Heart left ventricle (tissue), 16 donors: ENCODE measurements at places on chromosomes 6 and 20. TPM values are rescaled to one million over a fixed set of nuclear protein-coding genes. Genes with fewer than 3 reads are reported as not detected.
A peak's percentile ranks its signal among the peaks of the same experiment; 100 is the strongest.

DNA sequence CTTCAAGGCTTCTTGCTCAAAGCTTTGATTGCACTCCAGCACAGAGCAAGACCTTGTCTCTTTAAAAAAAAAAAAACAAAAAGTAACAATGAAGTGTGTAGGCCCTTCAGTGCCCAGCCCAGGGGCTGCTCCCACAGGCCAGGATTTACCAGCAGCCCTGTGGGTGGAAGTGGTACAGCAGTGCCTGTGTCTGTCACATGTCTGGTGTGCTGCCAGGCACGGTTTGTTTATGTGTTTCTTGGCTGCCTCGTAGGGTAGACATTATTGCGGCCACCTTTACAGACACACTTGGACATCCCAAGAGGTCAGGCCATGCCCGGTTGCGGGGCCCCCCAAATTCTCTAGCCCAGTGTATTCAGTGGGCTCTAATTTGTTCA is 12.7 kb downstream of the DYNLRB1 start:
- DNase-seq: no peak

DNA sequence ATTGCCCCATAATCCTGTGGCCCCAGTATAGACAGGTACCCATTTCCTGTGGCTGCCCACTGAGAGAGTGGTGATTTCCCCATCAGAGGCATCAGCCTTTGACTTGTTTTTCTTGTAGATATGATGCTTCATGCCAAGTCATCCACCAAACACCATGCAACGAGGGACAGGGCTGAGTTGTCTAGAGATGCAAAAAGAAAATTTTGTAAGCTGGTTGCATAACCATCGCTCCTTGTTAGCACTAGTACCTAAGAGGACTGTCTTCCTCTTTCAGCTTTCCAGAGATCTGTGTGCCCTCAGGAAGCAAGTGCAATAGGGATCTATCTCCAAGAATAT is 166.8 kb downstream of the BCAS1 start:
- DNase-seq: no peak

- DNase-seq: no peak
These were observed 361.3 kb downstream of the CD109 start for GRCh38 chr6:74057326-74057725.

The NINL gene
- total RNA-seq: 2.2 TPM

The SLC2A10 gene
- 2.1 TPM for total RNA-seq

The RSPH4A gene
- total RNA-seq: 0.42 TPM

DNA sequence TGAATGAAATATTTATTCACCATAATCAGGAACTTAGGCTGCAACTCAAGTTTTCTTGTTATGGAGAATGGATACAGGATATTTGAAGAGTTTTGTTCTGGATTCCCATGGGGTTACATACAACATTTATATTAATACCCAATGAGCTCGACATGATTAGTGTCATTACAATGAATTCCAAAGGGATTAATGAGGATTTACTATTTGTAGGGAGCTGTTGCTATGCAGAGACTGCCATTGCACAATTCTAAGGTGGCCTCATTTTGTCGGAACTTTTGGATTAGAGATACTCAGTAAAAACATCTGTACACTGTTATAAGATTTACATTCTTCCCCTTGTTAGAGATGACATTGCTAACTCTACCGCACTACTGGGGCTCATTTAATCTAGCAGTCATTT is 586.8 kb upstream of the MAP3K7 start:
- no peak for DNase-seq

GRCh38 chr20:60200305-60200918 is 242.2 kb downstream of the CDH26 start:
- no peak for DNase-seq

The FNDC11 gene
- total RNA-seq: not detected

DNA sequence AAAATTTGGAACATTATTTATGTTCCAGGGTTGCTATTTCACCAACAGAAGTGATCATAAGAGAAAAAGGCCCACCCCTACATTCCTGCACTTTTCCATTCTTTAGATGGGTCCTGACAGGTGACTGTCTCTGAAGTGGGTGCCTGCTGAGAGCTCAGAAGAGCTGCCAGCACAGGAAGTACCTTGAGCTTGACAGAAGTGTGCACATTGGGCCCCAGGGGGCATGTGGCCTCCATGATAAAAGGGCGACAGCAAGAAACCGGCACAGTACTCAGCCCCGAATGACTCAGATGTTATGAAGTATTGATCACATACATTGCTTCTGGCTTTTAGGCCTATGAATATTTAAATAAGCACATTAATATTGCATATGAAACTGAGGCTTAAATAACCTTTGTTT is 150.4 kb downstream of the PCSK2 start:
- no peak for DNase-seq

GRCh38 chr6:107318100-107318736 is 141.1 kb downstream of the PDSS2 start:
- peak; percentile 49 for DNase-seq

DNA sequence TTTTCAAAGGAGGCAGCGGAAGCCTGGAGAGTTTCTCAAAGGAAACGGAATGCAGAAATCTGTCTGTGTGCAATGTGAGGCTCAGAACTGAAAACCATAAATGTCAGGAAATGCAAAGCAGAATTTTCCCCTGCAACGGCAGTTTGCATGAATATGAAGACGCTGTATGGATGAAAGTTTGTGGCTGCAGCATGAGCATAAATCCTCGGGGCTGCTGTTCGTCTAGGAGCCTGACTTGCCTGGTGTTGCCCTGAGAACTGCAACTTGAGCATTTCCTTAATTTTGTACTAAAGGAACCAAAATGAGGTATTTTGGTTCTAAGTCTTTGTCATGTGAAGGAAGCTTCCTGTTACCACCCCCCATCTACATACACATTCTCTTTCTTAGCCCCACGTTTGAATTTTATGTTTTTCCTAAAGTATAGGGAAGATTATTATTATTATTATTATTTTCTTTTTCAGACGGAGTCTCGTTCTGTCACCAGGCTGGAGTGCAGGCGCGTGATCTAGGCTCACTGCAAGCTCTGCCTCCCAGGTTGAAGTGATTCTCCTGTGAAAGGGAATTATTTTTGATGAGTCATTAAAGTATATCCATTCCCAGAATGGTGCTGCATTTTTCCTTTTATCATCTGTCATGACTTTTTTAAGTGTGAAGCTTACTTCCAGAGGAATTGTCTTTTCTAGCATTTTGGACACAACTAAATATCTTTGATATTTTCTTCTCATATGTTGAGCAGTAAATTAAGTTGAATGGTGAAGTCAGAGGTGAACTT is 33.1 kb downstream of the MTHFD1L start:
- no peak for DNase-seq

- DNase-seq: no peak
These were observed 88.8 kb downstream of the THEMIS start for GRCh38 chr6:127811900-127812570.

GRCh38 chr20:53608456-53609452 is 15.1 kb upstream of the ZNF217 start:
- DNase-seq: peak; percentile 43

The MUC22 gene
- 0.13 TPM for total RNA-seq

DNA sequence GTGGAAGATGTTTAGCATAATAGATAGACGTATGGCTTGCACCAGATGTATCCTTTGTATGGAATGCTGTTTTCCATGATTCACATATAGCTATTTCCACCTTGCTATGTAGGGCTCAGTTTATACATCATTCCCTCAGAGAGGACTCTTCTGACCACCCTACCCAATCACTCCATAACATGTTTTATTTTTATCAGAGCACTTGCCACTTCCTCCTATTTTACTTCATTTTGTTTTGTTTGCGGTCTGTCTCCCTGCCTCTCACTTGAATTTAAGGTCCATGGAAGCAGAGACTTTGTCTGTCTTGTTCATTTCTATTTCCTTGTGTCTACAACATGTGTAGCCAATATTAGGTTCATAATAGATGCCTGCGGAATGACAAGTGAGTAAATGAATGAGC is 266.9 kb upstream of the CITED2 start:
- no peak for DNase-seq

The NECAB3 gene
- 82.6 TPM for total RNA-seq

The RCAN2 gene
- total RNA-seq: 321 TPM

- DNase-seq: no peak
These were observed 51.4 kb downstream of the PPP1R14C start for GRCh38 chr6:150194195-150194594.

The OR12D1 gene
- not detected for total RNA-seq

The WFDC12 gene
- not detected for total RNA-seq

The SIRPD gene
- total RNA-seq: not detected

GRCh38 chr6:56649053-56649769 is 6.5 kb upstream of the DST start:
- no peak for DNase-seq

GRCh38 chr6:162887981-162888689 is 160.4 kb downstream of the PACRG start:
- DNase-seq: peak; percentile 64

GRCh38 chr6:6239598-6240581 is 80.6 kb downstream of the F13A1 start:
- no peak for DNase-seq

- no peak for DNase-seq
These were observed 350.8 kb downstream of the RNGTT start for GRCh38 chr6:88612631-88613030.

GRCh38 chr6:40474937-40475336 is 112.2 kb downstream of the LRFN2 start:
- DNase-seq: no peak

GRCh38 chr6:74343804-74344203 is 647.8 kb downstream of the CD109 start:
- DNase-seq: no peak

DNA sequence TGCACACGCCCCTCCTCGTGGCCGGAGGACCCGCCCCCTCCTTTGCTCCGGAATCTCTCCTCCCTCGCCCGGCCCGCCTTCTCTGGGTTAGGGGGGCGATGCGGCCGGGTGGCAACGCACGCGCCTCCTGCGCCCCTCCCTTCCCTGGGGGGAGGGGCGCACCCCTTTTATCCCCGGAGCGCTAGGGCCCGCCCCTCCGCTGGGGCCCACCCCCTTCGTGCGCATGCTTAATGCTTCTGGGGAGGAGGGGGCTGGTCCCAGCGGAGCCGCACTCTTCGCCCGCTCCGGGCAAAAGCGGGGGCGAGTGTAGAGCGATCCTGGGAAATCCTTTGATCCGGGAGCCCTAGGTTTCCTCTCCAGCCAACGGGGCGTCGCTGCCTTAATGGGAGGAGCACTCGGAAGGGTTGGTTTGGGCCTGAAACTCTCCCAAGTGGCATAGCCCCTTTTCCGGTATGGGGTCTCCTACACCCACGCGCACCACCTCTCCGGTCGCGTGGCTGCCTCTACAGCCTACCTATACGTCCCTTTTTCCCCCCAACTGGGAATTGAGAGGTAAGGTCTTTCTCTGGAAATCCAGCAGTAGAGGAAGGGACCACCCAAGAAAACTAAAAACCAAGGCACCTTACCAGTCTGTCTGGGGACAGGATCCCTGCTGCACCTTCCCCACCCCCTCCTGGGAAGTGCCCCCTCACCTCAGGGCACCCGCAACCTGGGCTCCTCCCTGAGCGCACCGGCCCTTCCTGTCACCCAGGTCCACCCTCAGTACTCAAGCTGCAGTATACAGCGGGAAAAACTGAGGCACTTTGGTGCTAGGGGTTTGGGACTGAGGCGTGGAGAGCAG is 2.1 kb downstream of the SOX12 start:
- DNase-seq: peak; percentile 84

DNA sequence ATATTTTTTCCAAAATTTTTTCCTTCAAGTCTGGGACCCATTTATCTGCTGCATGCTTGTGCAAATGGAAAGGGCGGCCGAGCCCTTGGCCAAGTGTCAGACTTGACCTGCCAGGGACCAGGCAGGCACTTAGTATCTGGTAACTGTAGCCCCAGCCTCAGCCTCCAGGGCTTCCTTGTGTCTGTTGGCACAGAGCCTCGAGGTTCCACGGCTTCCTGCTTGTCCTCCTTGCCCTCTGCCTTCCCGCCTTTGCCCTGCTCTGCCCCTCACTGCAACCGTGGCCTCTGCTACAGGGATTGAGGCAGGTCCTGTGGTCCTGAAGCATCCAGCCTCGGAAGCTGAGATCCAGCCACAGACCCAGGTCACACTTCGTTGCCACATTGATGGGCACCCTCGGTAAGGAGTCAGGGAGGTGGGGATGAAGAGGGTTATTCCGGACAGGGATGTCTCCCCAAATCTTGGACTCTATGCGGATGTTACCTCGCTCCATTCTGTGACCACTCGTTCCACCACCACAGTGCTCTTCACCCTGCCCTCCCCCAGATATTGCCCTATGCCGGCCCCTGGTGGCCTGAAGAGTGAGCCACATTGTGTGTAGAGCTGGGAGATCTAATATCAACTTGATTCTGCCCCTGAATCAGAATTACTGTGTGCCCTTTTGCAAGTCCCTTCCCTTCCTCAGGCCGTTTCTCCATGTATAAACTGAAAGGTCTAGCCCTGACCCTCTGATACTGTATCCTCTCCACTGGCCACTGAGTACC is 41.5 kb upstream of the SRF start:
- no peak for DNase-seq

DNA sequence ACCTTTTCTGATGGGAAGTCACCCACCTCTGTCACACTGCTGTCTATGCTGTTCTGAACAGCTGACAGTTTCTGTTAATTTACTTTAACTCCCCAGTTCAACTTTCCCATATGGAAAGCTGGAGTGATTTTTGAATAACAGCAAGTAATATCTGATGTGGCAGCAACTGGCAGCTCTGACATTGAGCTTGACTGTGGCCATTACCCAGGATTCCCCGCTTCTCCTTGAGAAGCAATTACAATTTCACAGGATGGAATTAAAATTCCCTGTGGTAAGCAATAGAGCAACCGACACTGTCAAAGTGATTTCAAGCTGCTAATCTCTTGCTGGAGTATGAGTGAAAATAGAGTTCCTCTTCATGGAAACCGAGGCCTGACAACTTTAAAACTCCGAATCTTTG is 348.1 kb upstream of the SOX4 start:
- DNase-seq: no peak

The BMP5 gene
- 2.3 TPM for total RNA-seq

DNA sequence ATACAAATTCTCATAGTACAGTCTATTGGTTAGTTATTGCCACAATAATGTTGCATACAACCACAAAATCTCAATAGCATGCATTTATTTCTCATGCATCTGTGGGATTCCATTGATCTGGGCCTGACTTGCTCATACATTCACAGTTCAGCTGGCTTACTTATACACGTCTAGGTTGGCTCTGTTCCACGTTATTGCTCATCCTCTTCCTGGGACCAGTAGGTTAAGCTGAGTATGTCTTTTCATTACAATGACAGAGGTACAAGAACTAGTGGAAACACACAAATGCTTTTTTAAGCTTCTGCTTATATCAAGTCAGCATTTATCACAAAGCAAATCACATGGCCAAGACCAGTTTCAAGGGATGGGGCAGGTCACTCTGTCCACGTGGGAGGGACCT is 485.3 kb upstream of the BTBD3 start:
- no peak for DNase-seq

- DNase-seq: no peak
These were observed 424.3 kb upstream of the ARID1B start for GRCh38 chr6:156352861-156353260.

The PNLDC1 gene
- total RNA-seq: not detected

The TMEM200A gene
- 0.42 TPM for total RNA-seq
